ENCODE measurements at places on chromosomes 7 and 10.

GRCh38 chr7:128215281-128215680, 25.8 kb upstream of the LEP start:
- peak; percentile 57 for DNase-seq

DNA sequence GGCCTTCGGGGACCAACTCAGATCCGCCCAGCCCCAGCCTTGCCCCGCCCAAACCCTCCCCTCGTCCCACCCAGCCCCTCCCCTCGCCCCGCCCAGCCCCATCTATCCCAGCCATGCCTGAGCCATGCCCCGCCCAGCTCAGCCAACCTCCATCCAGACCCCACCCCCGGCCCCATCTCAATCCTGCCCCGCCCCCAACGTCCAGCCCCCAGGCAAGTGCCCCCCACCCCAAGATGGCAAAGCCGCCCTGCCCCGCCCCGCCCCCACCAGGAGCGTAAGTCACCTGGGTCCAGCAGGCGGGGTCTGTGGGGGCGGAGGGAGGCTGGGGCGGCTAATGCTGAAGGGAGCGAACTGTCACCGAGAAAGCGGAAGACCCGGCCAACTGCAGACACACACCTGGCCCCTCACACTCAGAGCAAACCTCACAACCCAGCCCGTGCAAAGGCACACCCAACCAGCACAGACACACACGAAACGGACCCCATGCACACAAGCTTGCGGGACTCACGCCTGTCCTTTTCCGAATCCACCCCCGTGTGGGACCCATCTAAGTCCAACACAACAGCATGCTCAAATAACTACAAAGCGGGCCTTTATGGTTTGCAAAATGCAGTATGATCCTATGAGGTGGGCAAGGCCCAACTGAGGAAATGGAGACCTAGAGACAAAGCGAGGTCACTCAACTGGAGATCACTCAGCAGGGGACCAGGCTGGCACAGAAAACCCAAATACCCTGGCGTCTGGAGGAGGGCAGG, 11.5 kb upstream of the OGA start:
- no peak for DNase-seq

GRCh38 chr7:120831260-120831659, 26.7 kb downstream of the TSPAN12 start:
- DNase-seq: no peak

DNA sequence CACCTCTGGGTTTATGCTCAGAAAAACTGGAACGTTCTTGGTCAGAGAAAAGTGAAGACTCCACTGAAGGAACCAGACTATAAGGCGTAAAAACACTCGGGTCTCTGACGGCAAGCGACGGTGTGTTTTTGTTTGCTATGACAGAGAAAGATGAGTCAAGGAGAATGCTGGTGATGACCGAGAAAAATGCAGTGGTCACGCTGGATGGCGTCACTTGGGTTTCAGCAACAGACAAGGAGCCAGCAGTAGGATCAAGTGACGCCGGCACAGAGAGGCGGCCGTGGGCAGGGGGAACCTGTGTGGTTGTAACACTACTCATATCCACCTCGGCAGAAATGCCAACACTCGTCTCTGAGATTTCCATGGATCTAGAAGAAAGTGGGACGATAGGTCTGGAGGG, 63.4 kb downstream of the KIAA1549 start:
- no peak for DNase-seq

- DNase-seq: peak; percentile 63
Measured at GRCh38 chr7:93147363-93147762, 822 bp downstream of the SAMD9L start.

DNA sequence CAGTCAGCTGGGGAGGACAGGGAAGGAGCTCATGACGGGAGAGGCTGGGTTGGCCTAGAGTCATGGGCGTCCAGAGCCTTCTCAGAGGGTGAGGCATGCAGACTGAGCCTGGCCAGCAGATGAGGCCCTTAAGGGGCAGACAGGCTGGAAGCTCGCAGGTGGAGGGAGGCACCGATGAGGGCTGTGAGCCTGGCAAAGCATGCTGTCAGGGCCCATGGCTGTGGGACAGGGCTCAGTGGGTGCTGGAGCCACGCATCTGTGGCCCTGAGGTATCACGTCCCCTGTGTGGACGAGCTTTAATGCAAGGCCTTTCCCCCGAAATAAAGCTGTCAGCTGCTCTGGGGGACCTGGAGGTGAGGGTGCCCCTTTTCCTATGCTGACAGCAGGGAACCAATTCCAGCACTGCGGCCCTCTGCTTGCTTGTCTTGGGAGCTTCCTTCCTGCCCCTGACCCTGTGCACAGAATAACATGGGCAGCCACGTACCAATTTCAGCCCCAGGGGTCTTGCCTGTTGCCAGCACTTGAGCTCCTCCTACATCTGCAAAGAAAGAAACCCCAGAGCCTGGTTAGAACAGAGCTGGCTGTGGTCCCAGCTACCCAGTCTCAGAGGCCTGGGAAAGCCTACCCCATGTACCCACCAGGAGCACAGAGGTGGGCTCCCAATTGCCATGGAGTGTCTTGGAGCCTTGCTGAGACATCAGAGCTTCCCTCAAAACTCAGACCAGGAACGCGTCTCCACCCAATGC, 20.6 kb downstream of the TMEM273 start:
- DNase-seq: no peak

DNA sequence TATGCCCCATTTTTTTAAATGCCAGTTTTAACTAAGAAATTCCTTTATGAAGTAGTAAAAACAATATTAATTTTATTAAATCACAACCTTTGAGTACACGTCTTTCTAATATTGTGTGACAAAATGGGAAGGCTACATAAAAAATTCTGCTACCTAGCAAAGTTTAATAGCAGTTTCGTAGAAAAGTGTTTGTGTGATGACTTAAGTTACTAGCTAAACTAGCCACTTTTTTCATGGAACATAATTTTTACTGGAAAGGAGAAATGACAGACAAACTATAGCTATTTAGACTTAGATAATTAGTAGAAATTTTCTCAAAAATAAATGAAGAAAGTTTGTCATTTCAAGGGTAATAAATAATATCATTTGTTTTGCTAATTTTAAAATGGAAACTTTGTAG, 153.1 kb downstream of the GPAM start:
- DNase-seq: no peak

DNA sequence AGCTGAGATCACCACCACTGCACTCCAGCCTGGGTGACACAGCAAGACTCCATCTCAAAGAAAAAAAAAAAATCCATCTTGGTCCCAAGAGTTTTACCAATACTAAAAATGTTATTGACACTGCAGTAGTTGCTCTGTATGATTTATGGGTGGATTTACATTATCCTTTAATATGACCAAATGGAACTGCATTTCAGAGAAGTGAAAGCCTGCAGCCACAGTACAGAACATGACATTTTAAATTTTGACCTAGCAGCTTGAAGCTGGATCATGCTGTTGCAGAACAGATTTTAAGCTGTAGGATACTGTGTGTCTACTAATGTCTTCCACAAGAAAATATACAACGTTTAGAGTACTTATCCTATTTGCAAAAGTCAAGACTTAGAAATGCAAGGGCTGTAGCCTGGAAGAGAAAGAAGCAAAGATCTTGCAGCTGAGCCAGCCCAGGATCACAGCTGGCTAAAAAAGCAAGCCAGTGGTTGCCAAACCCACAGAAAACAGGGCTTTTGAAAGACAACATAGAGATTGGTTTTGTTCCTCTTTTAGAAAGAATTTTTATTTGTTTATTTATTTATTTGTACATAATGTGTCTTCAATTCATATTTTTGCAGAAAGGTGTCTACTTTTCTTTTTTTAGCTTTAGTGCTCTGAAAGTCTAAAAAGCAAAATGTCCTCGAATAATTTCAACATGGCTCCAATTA, 55.2 kb upstream of the WNT16 start:
- DNase-seq: no peak

DNA sequence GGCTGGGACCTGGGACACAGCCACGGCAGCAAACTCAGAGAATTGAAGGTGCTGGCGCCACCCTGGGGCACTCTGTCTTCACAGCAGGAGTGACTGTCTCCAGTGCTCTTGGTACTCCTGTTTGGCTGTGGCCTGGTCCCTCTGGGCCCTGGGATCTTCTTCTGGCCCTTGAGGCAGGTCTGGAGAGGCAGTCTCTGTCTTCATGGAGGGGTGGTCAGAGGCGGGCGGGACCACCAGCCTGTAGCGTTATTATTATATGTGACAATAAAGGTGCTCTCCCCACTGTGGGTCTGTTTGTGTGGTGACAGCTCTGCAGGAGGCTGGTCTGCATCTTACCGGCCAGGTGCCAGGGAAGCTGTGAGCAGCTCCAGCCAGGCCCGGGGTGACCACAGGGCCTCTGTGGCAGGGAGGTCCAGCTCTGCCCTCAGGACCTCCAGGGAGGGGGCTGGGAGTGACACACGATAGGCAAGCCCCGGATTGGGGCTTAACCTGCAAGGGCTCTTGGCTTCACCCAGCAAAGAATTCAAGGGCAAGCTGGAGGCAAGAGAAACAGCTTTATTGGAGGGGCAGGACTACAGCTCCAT, 70.3 kb downstream of the MYL10 start:
- DNase-seq: no peak

DNA sequence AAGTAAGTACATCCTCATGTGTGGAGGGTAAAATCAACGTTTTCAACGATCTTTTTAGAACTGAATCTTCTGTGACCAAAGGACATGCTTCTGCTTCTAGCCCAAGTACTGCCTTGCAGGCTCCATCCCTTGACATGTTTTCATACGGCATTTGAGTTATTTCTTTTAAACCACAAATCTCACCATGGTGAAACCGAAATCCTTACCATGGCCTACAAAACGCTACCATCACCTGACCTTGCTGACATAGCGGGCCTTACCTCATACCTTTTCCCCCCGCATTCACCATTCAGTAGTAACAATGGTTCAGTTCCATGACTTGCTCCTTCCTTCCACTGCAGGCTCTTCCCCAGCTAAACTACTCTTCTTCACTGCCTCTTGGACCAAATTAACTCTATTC, 3.5 kb downstream of the RNF216 start:
- no peak for DNase-seq

- DNase-seq: no peak
Measured at GRCh38 chr7:22662036-22662435, 65.0 kb upstream of the IL6 start.

- DNase-seq: no peak
Measured at GRCh38 chr7:120108376-120108775, 164.6 kb upstream of the KCND2 start.

DNA sequence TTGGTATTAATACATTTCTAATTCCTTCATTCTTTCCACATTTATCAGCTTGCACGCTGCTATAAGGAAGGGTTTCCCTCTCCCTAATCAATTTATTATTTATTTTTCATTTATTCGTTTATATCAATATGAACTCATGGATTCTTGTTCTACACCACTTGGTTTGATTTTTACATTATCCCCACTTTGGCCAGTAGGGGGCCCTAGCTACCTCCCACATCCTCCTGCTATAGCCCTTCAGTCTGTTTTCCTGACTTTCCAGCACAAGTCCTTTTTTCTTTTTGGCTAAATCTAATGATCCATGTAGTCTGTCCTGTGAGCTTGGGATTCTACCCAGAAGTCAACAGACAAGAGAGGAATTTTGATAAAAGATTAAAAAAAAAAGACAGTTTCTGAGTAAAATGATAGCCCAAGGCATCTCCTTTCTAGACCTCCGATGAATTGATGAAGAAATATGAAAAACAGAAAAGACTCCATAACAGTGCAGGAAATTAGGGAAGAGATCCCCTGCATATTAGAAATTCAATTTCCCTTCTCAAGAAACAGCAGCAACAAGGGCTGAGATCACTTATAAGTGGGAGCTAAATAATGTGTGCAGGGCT, 47.7 kb downstream of the LYZL2 start:
- DNase-seq: peak; percentile 68

DNA sequence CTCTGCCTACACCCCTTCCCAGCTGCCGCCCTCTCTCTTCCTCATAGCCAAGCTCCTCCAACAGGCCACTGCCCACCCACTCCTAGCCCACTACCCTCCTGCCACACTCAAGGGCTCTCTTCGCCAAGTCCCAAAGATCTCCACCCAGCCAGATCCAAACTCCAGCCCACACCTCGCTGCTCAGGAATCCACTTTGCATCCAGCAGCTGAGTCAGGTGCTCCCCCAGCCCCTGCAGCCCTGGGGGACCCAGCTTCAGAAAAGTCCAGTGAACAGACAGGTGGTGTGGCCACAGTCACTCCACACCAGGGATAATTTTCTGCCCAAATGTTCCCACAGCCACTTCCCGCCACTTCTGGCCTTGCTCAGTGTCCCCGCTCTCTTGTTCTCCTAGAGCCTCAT, 10.9 kb downstream of the OGDHL start:
- DNase-seq: no peak

GRCh38 chr7:78438433-78438832, 639.9 kb downstream of the PHTF2 start:
- DNase-seq: no peak

GRCh38 chr7:152336754-152337368, 98.9 kb downstream of the KMT2C start:
- peak; percentile 52 for DNase-seq

- DNase-seq: no peak
Measured at GRCh38 chr10:30051220-30051619, 8.2 kb downstream of the JCAD start.

GRCh38 chr7:88866265-88866863, 70.8 kb upstream of the TEX47 start:
- no peak for DNase-seq

DNA sequence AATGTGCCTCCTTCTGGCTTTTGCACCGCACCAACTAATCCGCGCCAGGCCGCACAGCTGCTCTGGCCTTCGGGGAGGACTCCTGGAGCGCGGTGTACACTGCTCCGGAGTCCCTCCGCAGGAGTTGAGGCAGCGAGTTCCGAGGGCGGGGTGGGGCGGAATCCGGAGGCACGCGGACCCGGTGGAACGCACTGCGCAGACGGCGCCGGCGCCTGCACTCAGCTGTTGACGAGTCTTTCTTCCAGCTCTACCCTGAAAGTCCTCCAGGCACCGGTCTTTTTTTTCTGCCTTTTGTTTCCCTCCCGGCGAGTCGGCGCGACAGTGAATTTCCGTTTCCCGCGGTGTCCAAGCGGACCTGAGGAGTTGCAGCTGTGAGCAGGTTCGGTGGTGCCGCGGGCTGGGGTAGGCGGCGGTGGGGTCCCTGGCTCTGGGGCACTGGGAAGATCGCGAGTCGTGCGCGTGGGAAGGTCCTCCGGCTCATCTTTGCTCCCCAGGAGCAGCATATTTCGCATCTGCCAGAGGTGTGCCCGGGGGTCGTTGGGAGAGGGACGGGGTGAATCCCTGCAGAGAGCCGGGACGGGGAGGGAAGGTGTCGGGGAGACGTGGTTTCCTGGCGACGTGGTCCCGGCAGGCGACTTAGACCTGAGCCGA, 44.1 kb downstream of the SFTPD start:
- DNase-seq: peak; percentile 68

- no peak for DNase-seq
Measured at GRCh38 chr10:45581582-45582385, 90.8 kb downstream of the ZFAND4 start.

- no peak for DNase-seq
Measured at GRCh38 chr10:96502561-96503282, 11.0 kb downstream of the TLL2 start.

All from fibroblast of pulmonary artery (primary cell).